ENCODE measurements at places on chromosomes 16 and 17.
A peak's percentile ranks its signal among the peaks of the same experiment; 100 is the strongest.

DNA sequence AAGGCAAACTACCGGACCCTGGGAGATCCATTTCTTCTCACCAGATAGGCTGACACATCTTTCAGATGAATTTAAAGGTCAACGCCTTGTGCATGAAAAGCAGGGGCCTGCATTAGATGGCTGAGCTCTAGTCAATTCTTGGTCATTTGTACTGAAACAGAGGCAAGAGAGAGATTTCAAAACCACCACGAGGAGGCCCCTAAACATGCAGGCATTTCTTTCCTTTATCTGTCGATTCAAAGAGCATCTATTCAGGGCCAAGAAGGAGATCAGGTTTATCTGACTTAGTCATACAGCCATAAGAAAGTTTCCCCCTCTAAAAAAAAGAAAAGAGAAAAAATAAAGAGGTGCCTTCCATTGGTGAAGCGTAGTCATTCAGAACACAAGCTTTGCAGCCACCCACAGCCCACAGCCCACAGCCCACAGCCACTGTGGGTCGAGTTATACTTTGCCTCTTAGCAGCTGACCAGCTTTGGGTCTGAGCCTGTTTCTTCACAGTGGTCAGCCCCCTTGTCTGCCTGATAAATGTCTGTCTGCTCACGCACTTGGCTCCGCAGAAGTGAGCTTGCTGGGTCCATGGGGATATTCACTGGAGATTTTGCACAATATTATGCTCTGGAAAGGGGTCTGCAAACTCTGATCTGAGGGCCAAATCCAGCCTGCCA is 207.5 kb downstream of the CDH13 start:
- no peak for DNase-seq

GRCh38 chr17:5893741-5894140 is 176.4 kb upstream of the WSCD1 start:
- DNase-seq: no peak

- DNase-seq: no peak
Observed at GRCh38 chr16:73527187-73527586, 479.3 kb upstream of the ZFHX3 start.

DNA sequence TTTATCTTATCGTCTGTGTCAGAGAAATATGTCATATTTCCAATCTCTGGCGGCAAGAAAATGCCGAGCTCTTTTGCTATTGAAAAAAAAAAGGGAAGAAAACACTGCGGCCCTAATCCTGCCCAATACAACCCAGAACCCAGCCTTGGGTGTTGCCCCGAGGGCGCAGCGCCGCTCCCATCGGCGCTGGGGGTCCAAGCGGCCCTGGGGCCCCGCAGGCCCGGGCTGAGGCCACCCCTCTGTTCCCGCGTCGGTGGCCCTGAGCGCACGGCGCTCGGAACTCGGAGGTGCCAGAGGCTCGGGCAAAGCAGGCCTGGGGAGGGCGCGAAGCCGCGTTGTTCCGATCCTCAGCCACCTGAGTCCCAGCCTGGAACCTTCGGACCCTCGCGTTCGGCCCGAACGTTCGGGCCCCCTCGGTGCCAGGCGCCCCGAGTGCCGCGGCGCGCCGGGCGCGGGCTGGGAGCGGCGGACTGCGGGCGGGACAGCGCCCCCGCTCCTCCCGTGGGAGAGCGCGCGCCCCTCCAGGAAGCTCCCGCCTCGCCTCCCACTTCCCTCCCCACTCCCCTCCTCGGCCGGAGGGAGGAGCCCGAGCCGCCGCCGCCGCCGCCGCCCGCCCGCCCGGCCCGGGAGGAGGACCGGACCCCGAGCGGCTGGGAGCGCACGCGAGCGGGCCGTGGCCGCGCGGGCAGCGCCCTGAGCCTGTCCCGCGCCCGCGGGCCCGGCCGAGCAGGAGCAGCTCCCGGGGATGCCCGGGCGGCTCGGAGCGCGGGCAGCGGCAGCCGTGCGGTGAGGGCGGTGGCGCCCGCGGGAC is at the start of gene CPNE2:
Gene CPNE2, plus strand, starts transcription at position 609 of the 811 bp plus-strand sequence. CDS start 18,160 bp downstream, outside the sequence.
- peak; percentile 54 for DNase-seq

DNA sequence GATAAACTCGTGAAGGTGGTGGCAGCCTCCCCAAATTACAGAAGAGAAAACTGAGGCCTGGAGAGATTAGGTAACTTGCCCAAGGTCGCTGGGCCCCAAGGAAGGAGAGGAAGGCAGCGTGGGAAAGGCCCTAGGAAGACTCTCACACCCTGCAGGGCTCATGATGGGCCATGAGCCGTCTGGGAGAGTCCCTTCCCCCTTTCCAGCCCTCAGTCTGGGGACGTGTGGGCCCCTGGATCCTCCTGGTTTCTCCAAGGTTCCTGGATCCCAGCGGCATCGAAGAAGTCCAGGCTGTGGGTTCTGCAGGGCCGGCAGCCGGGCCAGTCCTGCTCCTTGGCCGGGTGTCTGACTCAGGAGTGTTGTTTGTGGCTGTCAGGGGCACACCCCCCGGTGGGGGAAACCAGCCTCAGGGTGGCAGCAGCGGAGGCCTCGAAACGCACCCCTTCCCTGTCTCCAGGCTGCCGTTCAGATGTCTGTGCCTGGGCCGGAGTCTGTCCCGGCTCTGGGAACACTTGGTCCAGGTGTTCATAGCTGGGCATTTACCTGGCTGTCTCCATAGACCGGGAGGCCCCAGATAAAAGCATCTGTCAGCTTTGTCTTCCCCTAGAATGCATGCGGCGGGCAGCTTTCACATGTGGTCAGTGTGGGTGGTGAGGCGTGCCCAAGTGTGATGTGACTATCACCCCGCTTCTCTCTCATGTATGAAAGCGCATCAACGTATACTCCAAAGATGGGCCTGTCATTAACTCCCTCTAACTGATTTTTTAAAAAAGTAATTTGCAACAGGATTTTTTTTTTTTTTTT is 3.7 kb upstream of the RAP1GAP2 start:
- no peak for DNase-seq

DNA sequence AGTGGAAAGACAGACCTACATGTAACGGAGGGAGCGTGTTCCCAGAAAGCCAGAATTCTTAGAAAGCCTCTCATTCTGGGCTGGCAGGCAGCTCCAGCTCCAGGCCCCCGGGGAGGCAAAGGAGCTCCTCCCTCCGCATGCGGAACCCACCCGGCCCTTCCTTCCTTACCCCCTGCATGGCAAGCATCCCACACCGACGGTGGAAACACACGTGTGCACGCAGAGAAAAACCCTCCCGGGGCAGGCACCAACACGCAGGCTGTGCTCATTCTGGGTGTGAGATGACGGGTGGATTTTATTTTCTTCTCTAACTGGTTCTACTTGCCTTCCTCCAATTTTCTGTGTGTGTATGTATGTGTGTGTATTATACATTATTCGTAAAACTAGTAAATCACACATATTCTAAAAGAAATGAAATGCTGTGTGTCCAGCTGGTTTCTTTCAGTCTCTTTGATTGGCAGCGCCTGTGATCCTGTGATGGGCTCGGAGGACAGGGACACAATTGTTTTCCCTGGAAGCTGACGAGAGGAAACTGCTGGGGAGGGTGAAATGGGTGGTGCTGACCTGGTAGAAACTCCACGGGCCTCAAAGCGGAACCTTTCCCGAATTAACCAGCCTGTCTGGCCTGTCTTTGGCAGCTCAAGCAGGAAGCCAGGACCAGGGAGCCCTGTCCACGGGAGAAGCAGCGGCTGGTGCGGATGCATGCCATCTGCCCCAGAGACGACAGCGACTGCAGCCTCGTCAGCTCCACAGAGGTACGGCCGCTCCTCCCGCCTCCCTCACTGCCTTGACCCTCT is 22.2 kb downstream of the CARD14 start:
- no peak for DNase-seq

GRCh38 chr16:24696699-24697098 is 32.8 kb upstream of the TNRC6A start:
- no peak for DNase-seq

GRCh38 chr17:14582996-14583395 is 282.1 kb downstream of the HS3ST3B1 start:
- no peak for DNase-seq

DNA sequence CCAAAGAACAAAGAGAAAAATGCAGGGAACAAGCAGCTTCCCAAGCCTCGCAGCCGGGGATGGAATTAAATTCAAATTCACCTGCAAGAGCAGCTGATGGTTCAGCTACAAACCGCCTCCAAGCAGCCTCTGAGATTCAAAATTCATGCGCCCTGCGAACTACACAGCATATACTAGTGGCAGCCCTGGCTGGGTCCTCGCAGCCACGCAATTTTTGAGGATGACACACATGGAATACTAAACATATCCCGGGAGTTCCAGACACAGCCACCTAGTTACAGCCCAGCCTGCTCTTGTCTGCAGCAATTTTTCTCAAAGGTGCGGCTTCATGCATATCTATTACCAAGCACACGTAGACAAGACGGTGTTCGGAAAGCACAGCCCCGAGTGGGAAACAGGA is 35.9 kb upstream of the KIFC3 start:
- no peak for DNase-seq

GRCh38 chr16:8962393-8963009 is 1.2 kb downstream of the USP7 start:
- peak; percentile 82 for DNase-seq

DNA sequence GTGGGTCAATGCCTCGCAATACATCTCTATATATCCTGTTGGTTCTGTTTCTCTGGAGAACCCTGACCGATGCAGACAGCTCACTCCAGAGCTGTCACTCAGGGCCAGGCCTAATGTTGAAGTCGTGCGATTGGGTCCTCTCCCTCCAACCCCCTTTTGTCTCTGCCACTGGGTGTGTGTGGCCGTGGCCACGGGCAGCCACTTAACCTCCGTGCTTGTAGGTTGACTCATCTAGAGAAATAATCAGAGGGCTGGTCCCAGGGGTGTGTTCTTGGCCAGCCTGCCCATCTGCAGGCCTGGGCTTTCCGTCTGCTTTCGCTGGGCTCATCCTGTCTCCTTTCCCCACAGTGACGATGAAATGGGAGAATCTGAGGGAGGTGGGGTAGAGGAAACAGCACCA is 7.4 kb downstream of the ADAD2 start:
- DNase-seq: no peak

DNA sequence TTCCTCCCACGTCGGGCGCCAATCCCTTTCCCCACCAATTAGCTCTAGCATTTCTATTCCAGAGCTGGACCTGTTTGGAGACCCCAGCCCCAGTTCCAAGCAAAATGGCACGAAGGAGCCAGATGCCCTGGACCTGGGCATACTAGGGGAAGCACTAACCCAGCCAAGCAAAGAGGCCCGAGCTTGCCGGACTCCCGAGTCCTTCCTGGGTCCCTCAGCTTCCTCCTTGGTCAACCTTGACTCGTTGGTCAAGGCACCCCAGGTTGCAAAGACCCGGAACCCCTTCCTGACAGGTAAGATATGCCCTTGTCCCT is 5.6 kb upstream of the SPATA20 start:
- no peak for DNase-seq

DNA sequence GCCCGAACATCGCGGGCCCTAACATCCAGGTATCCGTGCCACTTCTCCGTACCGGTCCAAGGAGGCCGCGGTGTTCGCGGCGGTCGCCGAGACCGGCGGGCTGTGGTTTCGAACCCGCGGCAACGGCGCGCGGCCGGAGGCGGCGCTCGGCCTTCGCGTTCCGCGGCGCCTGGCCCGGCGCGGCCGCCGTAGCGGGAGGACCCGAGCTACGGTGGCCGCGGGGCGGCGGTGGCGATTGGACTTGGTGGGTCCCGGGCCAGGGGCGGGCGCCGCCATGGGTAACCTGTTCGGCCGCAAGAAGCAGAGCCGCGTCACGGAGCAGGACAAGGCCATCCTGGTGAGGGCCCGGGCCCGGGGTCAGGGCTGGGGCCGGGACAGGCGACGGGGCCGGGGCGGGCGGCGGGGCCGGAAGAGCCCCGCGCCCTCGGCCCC is at the start of gene CHMP6:
Gene CHMP6, plus strand, starts transcription at position 197 of the 432 bp plus-strand sequence. Its CDS starts 78 bp downstream, at position 275.
- DNase-seq: peak; percentile 84

DNA sequence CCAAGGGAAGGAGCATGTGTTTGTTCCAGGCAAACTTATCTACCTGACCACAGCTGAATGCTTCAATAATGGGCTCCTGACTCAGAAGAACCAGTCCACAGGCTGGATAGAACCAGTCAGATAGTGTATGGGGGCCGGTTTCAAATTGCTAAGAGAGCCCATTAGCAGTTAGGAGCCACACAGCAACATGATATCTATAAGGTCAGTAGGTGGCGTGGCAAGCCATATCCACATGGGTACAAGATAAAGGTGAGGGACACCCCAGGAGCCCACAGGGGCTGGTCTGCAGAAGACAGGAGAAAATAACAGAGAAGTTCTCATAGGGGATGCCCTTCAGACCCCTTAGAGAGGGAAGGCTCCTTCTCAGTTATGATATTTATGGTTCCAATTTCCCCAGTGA is 31.6 kb upstream of the CDRT15 start:
- DNase-seq: no peak

DNA sequence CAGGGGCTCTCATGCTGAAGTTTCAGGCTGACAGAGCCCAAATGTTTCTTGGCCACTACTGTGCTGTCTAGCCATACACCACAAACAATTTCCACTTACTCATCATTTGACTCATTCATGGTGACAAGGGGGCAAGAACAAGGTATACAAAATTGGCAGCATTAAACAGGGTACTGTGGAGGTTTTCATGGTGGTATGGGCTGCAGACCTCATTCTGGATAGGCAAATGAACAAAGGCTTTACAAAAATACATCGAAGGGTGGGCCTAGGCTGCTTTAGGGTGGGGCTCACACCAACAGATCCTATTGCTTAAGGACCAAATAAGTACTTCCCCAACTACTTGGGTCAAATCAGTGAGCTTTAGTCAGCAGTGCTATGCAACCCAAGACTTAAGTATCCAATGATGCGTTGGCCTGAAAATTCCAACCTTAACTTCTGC is 53.0 kb downstream of the N4BP1 start:
- no peak for DNase-seq

- no peak for DNase-seq
Observed at GRCh38 chr17:77838748-77839697, 119.5 kb upstream of the TNRC6C start.

GRCh38 chr17:2737693-2738092 is 11.8 kb downstream of the CCDC92B start:
- DNase-seq: no peak

GRCh38 chr16:616733-617586 is 13.8 kb upstream of the WFIKKN1 start:
- no peak for DNase-seq

DNA sequence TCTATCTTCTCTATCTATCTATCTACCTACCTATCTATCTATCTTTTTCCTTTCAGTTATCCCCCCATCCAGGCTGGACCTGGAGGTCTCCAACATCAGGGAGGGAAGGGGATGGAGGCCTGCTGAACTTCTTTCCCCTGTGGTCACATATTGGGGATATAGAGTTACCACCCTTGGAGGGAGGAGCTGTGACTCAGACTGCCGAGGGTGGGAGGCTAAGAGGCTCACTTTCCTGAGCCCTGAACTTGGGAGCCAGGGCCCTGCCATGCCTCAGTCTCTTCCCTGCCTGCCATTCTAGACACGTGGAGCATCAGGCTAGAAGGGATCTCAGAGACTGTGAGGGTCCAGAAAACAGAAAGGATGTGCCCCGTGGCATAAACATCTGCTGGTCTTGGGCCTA is 8.4 kb downstream of the LRRC3C start:
- no peak for DNase-seq

Measured in germinal center (tissue), 1 donor.